Renal cortical epithelial cell (primary cell): ENCODE measurements at places on chromosomes 16 and 17. TPM values are rescaled to one million over a fixed set of nuclear protein-coding genes. Genes with fewer than 3 reads are reported as not detected.

DNA sequence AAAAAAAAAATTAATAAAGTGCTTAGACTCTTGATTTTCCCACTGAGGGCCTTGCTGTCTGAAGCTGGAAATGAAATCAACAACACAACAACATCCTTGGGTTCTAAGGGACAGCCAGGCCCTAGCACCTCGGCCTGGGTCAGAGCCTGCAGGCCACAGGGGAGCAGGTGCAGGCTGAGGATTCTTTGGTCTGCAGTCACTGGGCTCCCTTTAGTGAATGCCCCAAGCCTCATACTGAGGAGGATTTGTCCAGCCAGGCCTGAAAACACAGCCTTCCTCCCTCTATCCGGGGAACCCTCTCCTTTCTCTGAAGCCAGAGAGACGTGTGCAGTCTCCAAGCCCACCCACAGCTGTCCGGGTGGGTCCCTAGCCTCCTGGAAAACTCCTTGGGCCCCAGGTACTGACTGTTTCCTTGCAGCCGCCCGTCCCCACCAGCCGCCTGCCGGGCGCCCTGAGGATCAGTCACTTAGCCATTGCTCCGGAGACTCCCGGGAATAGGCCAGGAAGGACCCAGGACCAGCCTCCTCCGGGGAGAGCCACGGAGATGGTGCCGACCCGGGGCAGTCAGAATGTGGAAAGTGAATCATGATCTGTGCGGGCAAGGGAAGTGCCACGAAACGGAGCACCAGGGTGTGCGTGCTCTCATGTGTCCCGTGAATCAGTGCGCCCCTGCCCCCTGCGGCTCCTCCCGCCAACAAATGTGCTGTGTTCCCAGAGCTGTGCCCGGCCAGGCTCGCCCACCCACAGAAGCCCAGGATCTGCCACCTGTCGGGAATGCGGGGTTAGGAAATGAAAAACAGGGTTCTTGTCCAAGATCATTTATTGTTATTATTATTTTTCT, 91.0 kb downstream of the RTN4RL1 start:
- no peak for DNase-seq

The CSH1 gene
- total RNA-seq, result not detected in 2 replicates

- no peak for DNase-seq
Measured at GRCh38 chr17:34852614-34853013, 108.6 kb downstream of the CCT6B start.

The ALDH3A2 gene
- total RNA-seq, result 17.0 and 37.6 TPM in 2 replicates

DNA sequence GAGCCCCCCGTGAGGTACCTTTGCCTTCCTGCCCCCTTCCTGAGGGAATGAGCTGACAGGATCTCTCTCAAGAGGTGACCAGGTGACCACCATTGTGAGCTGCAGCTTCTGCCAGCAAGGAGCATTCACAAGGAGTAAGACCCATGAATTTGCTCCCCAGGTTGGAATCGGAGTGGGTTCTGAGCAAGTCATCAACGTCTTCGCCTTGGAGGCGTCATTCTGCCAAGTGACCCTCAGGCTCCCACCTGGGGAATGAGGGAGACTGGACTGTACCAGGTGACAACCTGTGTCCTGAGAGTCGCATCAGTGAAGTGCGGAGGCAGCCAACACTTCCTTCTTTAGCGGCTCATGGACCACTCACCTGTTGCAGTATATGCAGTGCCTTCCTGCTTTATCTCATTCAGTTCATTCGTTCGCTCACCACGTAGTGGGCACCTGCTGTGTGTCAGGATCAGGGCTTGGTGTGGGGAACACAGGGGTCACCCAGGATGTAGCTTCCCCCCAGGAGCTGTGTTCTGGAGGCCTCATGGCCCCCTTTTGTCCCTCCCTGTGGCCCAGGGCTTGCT, 22.8 kb downstream of the WSCD1 start:
- no peak for DNase-seq

The THUMPD1 gene
- 60.4 and 88.6 TPM in 2 replicates for total RNA-seq

GRCh38 chr16:84827897-84828296, 8.1 kb downstream of the CRISPLD2 start:
- no peak for DNase-seq

GRCh38 chr17:73103641-73104335, 11.3 kb upstream of the SLC39A11 start:
- peak; percentile 47 for DNase-seq

GRCh38 chr17:63919311-63919723, 678 bp upstream of the GH1 start:
- peak; percentile 27 for DNase-seq

The MT1A gene
- total RNA-seq, result 0.89 and 4.3 TPM in 2 replicates

GRCh38 chr17:36001110-36001771, at the start of gene CCL15:
Gene CCL15, minus strand, starts transcription at chr17:36001553. Its CDS starts 61 bp downstream, at chr17:36001492.
- no peak for DNase-seq

DNA sequence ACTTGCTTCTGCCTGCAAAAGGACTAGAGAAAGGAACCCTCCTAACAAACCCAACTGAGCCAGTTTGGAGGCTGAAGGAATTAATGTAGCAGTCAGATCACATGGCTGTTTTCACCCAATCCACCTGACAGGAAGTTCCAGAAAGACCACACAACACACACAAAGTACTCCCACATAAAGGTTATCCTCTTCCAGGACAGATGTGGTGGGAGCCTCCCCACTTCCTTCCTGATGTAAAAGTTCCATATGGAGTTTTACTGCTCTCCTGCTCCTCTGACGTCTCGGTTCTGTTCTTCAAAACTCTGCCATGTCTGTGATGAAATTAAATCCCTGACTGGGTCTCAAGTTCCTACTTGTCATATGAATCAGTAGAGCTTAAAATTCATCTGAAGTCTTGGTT, 497.0 kb upstream of the HSBP1 start:
- DNase-seq, result no peak

GRCh38 chr17:17055286-17056155, 13.3 kb downstream of the MPRIP start:
- peak; percentile 40 for DNase-seq

DNA sequence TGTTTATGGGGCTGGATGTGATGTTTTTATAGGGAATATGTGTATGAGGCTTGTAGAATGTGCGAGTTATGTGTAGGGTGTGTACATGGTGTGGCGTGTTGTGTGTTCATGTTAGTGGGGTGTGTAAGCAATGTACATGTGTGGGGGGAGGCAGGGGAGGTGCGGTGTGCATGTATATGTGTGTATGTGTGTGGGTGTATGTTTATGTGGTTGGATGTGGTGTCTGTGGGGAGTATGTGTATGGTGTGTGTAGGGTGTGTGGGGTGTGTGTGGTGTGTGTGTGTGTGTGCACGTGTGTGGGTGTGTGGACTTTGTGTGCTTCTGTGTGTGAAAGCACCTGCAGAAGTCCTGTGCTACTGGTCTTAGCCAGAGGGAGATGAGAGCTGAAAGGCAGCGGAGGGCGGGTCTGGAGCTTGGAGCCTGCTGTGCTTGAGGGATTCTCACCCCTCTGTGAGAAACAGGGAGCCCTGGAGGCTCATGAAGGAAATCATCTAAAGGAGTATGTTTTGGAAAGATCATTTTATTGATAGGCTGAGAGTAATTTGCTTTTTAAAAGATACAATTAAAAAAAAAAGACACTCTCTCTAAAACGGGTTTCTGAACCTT, 222.7 kb downstream of the HS3ST4 start:
- no peak for DNase-seq

The HLF gene
- total RNA-seq, result 0.52 and 1.9 TPM in 2 replicates

DNA sequence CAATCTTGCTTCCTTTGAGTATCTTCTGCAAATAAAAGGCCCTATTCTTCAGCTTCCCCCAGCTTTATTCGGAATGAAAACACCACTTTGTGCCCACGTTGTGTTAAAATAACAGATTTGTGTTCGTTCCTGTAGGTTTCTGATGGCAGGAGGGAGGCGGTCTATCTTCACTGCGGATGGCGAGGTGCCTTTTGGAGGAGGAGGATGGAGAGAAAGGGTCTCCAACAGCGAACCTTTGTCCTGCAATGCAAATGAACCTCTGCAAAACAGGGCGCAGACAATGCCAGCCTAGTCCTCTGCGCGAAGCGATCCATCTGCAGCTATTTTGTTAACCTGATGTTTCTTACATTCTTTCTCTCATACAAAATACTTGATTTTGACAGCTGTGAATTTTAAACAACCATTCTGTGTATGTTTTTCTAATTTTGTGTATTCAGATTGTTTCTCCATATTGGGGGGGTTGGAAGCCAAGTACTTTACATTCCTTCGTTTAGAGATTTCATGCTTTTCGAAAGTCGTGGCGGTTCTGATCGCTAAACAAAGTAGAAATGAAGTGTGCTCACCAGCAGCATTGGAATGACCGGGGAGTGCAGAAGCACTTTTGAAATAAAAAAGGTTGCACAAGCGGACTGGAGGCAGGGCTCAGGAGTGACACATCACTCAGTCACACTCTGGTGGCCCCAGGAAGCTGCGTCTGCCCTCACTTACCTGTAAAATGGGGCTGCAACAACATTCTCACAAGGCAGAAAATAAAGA, 279.0 kb upstream of the IRX5 start:
- DNase-seq, result no peak

The PRR29 gene
- total RNA-seq, result 0.17 and 1.6 TPM in 2 replicates

- DNase-seq, result no peak
Measured at GRCh38 chr17:13538841-13539411, 62.8 kb downstream of the HS3ST3A1 start.

- DNase-seq, result no peak
Measured at GRCh38 chr17:32876417-32877163, at the start of gene MYO1D. Gene MYO1D, minus strand, starts transcription at chr17:32877124. Its CDS starts 252 bp downstream, at chr17:32876872.

The CX3CL1 gene
- total RNA-seq, result 10.1 and 12.5 TPM in 2 replicates

DNA sequence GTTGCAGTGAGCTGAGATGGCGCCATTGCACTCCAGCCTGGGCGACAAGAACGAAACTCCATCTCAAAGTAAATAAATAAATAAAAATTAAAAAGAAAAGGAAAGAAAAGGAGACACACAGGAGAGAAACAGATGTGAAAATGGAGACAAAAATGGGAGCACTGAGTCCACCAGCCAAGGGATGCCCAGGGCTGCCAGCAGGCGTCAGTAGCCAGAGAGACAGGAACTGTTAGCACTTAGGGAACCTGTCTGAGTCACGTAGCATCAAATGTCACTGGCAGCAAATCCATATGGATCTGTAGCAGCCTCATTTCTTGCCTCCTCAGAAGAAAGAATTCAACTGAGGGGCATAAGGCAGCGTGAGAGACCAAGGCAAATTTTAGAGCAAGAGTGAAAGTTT, 79.7 kb downstream of the CYLD start:
- DNase-seq, result no peak

DNA sequence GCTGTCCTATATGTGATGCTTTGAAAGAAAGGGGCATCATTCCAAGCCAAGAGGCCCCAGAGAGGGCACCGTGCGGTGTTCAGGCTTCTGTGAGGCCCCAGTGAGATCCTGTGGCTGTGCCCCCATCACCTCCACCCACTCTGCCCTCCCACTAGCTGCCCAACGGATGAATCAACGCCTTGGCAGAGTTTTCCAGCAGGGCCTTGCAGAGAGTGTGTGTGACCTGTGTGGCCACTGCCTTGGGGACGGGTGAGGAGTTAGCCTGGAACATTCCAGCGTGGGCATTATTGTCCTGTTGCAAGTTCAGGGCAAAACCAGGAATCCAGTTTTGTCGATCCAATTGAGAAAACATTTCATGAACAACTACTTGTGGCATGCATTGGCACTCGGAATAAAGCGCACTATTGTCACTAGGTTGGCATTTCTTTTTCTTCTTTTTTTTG, 53.7 kb downstream of the SF3B3 start:
- peak; percentile 96 for DNase-seq

The KRT31 gene
- total RNA-seq, result not detected in 2 replicates

DNA sequence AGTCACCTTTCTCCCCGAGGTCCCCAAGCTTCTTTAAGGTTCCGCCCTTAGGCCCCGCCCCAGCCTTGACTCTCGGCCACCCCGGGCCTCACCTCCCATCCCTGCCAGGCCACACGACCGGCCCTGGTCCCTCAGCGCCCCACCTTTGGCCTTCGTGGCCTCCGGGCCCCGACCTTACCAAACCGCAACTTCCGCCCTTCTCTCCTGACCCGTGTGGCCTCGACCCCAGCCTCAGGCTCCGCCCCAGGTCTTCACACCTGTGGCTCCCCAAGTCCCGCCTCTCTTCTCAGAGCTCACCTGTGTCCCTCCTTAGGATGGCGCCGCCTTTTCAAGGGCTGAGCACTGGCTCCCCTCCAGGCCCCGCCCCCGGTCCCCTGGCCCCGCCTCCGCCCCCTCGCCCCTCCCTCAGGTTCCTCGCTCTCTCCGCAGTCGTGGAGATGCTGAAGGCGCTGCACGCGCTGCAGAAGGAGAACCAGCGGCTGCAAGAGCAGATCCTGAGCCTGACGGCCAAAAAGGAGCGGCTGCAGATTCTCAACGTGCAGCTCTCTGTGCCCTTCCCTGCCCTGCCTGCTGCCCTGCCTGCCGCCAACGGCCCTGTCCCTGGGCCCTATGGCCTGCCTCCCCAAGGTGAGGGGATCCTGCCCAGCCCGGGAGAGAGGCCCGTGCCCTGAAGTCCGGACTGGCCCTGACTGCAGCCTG, 10.0 kb upstream of the CISD3 start:
- DNase-seq, result no peak

DNA sequence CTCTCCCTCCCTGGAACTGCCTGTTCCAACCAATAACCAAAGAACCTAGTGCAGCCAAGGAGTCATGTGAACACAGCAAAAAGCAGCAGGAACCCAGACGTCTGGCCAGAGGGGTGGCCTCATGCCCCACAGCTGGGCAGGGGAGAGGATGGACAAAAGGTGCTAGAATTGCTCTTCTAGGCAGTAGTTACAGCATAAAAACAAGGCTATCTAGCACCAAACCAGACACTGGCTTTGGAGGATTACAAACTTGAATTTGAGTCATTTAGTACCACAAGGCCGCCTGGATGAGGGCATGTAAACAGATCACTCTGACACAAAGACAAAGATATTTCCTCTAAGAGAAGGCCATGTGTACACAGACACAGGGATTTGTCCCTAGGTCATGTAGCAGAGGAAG, 423.3 kb upstream of the MAF start:
- peak; percentile 66 for DNase-seq

The TCAP gene
- 0.25 TPM in 1 of 2 replicates, not detected in the other for total RNA-seq

- DNase-seq, result peak; percentile 58
Measured at GRCh38 chr17:27602721-27603420, 28.1 kb upstream of the LGALS9 start.

GRCh38 chr17:32970281-32970680, 21.4 kb upstream of the SPACA3 start:
- DNase-seq, result peak; percentile 1

The KCNJ2 gene
- 0.55 and 1.2 TPM in 2 replicates for total RNA-seq

The PPL gene
- 17.0 and 35.4 TPM in 2 replicates for total RNA-seq

GRCh38 chr17:39009581-39010001, 42.4 kb upstream of the FBXO47 start:
- DNase-seq, result no peak
